Stimulated activated CD4-positive, alpha-beta T cell treated with anti-CD3 and anti-CD28 coated beads, Interleukin-1b, Interleukin-23, amount 100 ng/mL, for 1 hour (primary cell): ENCODE measurements at places on chromosomes 3 and 15.

DNA sequence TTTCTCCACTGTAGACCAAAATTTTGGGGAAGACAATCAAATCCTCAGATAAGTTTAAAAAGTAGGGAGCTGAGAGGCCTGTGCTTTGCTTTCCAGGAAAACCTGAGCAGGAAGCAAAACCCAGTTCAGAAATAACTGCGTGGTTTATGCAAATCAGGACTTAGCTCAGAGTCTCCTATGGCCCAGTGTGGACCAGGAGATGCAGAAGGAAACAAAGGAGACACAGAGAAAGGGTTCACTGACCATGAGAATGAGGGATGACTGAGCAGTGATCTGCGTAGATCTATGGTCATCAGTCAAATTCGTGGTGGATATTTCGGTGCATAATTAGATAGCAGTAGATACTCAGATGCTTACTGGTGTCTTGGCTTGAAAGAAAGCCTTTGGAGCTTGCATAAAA is 196.6 kb downstream of the TPRG1 start:
- no peak for DNase-seq

- DNase-seq = no peak
Measured at GRCh38 chr15:26083457-26083856, 220.3 kb upstream of the ATP10A start.

GRCh38 chr3:78322780-78323179 is 1282.9 kb downstream of the ROBO2 start:
- no peak for DNase-seq

- no peak for DNase-seq
Measured at GRCh38 chr15:92033314-92033713, 179.8 kb downstream of the SLCO3A1 start.

DNA sequence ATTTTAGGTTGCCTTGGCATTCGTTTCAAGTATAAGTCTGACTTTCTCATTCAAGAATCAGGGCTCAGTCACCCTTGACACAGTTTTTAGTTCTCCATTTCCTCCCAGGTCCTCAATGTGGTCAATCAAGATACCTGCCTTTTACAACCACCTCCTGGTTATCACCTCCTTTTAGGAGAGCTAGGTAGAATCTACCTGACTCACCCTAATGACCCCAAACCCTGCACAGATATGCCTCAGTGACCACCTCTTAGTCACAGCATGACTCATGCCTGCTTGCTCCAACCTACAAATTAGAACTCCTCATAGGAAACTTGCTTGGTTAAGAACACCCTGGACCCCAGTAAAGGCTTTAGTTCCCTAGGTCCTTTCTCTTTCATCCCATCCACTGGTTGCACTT is 22.5 kb downstream of the DMXL2 start:
- no peak for DNase-seq

DNA sequence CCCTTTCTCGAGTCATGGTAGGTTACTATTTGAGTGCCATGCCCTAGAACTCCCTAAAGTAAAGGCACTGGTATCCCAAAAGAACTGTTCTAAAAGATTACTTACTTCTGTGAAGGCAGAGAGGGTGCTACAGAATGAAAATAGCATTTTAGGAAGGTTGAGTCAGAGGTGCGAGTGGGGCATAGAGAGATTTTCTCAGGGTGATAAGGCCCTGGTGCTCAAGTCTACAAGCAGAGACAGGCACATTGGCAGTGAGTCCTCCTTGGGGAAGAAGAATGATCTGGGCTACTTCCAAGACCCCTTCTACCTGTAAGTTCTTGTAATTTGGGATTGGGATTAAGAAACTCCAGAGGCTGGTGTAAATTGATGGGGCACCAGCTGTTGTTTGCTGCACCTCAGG is 96.7 kb downstream of the AKAP13 start:
- DNase-seq = no peak

GRCh38 chr15:100526027-100526481 is 2.7 kb downstream of the CERS3 start:
- no peak for DNase-seq

DNA sequence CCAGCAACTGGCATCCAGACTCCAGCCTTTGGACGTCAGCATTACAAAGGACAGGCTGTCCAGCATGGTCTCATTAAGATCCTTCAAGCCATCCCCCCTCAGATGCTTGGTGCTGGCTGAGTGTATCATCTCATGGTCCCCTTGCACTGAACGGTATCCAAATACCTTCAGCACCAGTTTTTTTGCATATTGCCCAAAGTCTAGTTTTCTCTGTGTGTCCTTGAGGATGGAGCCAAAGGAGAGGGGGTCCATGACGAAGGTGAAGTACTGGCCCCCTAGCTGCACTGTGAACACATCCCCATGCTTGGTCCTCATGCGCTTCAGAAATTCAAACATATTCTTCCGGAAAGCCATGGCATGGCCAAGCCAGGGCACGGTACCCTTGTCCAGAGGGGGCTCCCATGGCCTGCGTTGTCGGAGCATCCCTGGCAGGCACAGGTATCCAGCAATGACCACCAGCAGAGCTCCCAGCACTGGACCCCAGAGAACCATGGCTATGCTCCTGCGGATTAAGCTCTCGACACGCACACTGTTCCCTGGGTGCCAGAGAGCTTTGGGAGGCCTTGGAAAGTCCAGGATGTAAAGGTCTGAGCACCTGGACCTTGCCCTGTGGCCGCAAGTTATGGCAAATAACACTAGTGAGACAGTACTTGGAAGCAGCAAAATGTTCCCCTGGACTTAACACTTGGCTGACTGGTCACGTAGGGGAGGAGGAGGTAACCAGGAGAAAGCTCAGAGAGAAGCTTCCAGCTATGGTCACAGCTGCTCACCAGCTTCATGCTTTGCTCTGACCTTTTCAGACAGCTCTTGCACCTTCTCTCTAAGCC is at the start of gene CYP8B1:
CYP8B1 (minus strand) TSS at position 555 of the 827 bp plus-strand sequence; CDS start at position 492, 63 bp downstream.
- no peak for DNase-seq

DNA sequence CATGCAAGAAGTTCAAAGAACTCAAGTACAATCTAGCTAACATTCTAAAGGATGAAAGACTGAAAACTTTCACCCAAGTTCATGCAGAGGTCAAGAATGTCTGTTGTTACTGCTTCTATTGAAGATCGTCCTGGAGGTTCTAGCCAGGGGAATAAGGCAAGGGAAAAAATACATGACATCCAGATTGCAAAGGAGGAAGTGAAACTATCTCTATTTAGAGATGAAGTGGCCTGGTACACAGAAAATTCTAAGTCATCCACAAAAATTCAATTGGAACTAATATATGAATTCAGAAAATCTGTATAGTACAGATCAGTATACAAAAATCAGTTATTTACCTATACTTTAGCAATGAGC is 693.0 kb downstream of the NR2F2 start:
- DNase-seq = no peak

- DNase-seq = no peak
Measured at GRCh38 chr3:19960696-19961095, 13.8 kb downstream of the RAB5A start.

DNA sequence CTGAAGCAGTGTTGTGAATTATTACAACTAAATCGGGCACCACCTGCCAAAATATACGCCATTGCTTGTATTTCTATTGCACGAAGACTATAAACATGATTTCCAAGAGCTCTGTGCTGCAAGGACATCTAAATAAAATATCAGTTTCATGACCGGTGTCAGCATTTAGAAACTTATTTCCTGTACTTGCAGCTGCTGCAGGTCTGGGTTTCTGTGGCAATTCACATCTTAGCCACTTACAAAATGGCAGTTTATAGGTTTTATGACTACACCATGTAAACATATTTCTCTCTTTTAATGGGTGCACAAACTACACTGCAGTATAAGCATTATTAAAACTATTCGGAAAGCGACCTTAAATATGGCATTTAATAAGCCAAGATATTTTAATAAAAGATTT is 359.4 kb downstream of the VPS13C start:
- no peak for DNase-seq

- no peak for DNase-seq
Measured at GRCh38 chr15:77342807-77343206, 77.1 kb downstream of the PEAK1 start.

- no peak for DNase-seq
Measured at GRCh38 chr3:38257583-38257982, 8.0 kb upstream of the SLC22A13 start.

- DNase-seq = no peak
Measured at GRCh38 chr3:107651782-107652181, 129.0 kb downstream of the BBX start.

DNA sequence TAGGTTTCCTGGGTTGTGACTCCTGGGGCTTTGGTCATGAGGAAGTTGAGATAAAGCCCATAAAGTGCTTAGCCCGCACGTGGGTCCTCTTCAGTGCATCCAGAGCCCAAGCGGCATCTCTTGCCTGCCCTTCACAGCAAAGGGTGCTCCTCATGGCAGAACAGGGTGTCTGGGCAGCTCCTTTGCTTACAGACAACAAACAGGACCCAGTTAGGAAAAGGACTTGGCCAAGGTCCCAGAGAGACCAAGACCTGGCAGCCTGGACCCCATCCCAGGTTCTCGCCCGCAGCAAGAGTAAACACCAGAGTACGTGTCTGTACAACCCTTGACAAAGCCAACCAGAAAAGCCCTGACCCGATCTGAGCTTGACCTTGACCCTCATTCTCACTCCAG is 27.0 kb downstream of the ALS2CL start:
- DNase-seq = no peak

DNA sequence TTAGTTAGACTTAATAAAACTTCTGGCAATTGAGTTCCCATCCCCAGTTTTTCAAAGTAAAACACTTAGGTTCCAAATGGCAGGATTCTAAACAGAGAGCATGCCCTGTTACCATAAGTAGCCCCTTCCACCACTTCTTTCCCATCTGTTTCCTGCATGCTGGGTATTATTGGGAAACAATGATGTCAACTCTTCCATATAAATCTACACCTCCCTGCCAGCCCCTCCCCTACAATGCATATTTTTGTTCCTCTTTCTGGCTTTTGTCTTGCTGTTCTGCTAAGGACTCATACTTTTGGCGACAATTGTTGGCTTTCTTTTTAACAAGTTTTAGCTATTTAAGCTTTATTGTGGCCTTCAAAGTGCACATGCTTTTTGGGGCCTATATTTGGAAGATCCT is 11.1 kb downstream of the ARHGAP31 start:
- DNase-seq = no peak
